ENCODE measurements at places on chromosomes 2 and 18. TPM values are rescaled to one million over a fixed set of nuclear protein-coding genes. Genes with fewer than 3 reads are reported as not detected.

- DNase-seq = no peak
Observed at GRCh38 chr2:43491065-43491639, 104.7 kb downstream of the THADA start.

DNA sequence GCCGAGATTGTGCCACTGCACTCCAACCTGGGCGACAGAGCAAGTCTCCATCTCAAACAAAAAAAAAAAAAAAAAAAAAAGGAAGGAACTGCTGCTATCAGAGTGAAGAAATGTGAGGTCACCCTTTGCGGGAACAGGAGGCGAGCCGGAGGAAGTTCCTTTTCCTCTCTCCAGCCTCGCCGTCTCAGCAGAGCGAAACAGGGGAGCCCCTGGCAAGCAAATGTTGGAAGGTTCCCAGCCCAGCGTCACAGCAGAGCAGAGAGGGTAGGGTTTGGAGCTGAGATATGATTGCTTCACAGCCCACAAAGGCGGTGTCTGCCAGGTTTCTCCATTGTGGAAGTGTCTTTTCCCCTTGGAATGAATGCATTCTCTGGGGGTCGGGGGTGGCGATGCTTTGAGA lies 28.5 kb downstream of the SLC20A1 start:
- no peak for DNase-seq

DNA sequence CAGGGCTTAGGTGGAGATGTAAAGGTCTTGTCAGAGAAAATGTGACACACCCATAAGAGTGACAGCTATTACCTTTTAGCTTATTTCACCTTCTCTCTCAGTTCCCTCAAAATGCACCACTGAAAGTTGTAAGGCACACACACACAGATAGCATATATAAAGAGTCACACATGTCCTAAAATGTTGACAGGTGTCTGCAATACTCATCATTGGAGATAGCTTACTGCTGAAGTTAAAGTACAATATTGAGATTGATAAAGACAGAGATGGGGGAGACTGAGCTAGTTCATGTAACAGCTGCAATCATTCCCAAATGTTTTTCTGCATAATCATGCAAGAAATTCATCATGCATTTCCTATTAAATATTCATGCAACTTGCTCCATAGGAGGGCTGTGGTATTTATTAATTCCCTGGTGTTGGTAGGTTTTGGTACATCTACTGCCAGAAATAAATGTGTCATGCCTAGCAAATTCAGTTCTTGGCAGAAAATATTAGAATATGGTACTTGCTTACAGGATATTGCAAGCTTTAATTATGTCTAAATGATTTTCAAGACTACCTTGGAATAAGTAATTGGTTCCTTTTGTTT lies 118.8 kb upstream of the RBMS1 start:
- DNase-seq = no peak

Gene RBKS
- total RNA-seq = 2.2 TPM

DNA sequence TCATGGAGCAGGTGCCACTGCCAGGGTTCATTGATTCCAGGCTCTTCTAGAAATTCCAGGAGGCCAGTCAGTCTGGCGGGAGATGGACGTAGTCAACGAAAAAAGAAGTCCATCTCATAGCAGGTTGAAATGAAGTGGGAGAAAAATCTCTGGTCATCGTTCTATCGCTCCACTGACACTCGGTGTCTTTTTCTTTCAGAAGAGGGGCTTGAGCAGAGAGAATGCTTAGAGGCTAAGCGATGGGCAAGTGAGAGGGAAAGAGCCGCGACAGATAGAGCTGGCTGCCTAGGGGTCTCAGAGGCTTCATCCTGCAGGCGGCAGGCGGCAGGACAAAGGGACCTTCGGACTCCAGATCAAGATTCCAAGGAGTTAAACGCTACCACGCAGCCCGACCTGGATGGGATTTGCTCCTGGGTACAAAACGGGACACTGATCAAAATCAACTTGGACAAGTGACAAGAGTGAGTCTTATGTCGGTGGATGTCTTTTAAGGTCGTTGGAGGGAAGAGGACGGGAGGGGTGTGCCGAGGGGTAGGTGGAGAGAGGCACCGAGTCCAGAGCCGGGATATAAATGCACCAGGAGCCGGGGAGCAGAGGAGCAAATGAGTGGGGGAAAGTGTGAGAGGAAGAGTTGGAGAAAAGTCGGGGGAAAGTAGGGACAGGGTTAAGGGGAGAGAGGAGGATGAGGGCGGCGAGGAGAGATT lies 677 bp upstream of the TMEM178A start:
- DNase-seq = no peak

Gene ADGRF3
- total RNA-seq = not detected

Gene GAREM2
- total RNA-seq = 12.4 TPM

- no peak for DNase-seq
Observed at GRCh38 chr2:54061272-54061671, 54.1 kb upstream of the ACYP2 start.

- no peak for DNase-seq
Observed at GRCh38 chr2:176162911-176163671, 6.0 kb downstream of the HOXD3 start.

Gene SGO2
- 34.0 TPM for total RNA-seq

DNA sequence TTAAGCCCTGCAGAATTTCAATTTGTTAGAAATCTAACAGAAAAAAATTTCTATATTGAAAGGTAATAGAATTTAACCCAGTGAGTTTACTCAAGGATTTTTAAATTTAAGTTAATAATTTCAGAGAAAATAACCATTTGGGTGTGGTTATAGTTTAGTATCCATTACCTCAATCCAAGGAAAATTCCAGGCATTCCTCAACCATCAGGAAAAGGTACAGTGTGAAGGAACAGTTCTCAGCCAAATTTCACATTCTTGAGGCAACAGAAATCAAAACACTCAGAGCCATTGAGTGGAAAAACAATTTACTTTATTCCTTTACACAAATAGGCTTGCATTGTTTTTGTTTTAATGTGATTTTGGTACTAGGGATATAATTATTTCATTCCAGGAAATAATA lies 45.6 kb downstream of the ONECUT2 start:
- no peak for DNase-seq

DNA sequence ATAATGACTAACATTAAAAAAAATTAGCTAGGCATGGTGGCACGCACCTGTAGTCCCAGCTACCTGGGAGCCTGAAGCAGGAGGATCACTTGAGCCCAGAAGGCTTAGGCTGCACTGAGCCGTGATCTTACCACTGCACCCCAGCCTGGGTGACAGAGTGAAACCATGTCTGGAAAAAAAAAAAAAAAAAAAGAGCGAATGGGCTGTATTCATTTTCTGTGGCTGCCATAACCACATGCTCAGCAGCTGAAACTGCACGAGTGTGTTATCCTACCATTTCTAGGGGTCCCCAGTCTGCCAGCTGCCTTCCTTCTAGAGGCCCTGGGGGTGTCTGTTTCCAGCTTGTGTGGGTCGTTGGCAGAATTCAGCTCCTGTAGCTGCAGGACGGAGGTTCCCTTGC lies 247.8 kb downstream of the EIPR1 start:
- DNase-seq = no peak

GRCh38 chr2:25341753-25342371 lies at the start of gene DNMT3A:
TSS of gene DNMT3A (minus strand) at chr2:25341925. CDS start at chr2:25313984, 27,941 bp downstream.
- DNase-seq = no peak

Gene FAM98A
- total RNA-seq = 39.2 TPM

- DNase-seq = no peak
Observed at GRCh38 chr2:26488463-26489212, 10.7 kb upstream of the OTOF start.

Gene IMP4
- 104 TPM for total RNA-seq

GRCh38 chr2:103875531-103875930 lies 978.4 kb upstream of the POU3F3 start:
- DNase-seq = no peak

DNA sequence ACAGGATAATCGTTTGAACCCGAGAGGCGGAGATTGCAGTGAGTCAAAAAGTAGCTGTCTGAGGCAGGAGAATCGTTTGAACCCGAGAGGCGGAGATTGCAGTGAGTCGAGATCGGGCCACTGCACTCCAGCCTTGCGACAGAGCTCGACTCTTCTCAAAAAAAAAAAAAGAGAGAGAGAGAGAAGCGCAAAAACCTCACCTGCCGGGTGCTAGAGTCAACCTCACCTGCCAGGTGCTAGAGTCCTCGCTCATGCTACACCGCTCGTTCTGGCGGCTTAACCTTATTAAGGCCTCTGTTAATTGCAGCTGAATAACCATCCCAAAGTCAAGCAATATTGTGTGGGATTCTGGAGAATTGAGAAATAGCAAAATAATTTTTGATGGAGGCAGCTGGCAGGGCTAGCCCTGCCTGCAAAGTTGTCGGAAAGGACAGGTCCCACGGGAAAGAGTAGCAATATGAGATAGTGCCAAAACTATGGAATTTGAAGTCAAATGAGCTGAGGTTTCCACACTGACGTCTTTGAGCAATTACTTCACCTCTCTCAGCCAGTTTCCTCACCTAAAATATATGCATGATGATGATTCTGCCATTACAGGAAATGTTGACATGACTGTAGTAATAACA lies 644 bp upstream of the DYM start:
- DNase-seq = no peak

Gene CIAO1
- 85.5 TPM for total RNA-seq

DNA sequence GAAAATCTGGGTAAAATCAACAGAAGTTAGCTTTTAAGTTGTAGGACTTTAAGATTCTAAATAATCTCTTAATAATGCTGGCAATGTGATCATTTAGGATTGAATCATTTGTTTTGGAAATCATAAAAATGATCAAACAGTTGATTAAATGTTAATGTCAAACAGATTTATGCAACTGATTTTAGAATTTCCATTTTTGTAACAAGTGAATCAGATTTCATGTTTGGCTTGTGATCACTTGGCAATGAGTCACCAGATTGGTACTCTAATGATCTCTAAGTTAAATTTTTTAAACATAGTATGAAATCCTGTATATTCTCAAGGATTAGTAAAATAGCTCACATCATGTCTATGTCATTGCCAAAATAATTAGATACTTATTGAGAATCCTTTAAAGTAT lies 50.1 kb upstream of the UNC80 start:
- no peak for DNase-seq

GRCh38 chr18:13653746-13654433 lies 72.5 kb downstream of the FAM210A start:
- no peak for DNase-seq

Gene RASGRP3
- 2.6 TPM for total RNA-seq

Gene GULP1
- 51.5 TPM for total RNA-seq

Gene IL1A
- not detected for total RNA-seq

- DNase-seq = no peak
Observed at GRCh38 chr2:201821080-201821479, 14.7 kb downstream of the CDK15 start.

DNA sequence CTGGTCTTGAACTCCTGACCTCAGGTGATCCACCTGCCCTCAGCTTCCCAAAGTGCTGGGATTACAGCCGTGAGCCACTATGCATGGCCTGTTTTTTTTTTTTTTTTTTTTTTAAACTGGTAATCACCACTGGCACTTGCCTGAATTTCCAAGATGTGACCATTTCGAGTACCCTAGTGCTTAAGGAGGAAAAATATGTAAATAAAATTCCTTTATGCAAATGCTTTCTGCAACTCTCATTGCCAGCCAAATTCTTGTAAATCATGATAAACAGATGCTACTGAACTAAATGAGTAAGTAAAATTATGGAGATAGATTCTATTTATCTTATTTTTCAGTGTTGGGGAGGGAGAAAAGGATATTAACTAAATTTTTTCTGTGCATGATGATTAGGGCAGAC lies 18.6 kb downstream of the CDCA7 start:
- DNase-seq = no peak

DNA sequence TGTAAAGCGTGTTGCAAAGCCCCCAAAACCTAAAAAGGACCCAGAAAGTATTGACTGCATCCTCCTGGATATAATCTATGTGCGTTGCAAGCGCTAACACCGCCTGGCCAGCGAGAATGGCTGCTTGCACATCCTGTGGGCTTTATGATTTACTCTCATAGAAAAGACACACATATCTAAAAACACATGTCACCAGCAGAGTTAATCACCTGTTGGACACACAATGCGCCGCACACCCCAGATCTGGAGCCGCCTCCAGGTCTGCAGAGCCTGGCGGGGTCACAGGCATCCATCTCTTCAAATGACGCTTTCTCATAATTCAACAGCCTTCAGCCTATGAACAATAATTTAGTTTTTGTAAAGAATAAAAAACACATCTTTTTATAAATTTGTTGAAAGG lies 186.5 kb downstream of the RTP5 start:
- no peak for DNase-seq

- no peak for DNase-seq
Observed at GRCh38 chr2:179251870-179252269, 12.8 kb downstream of the SESTD1 start.

DNA sequence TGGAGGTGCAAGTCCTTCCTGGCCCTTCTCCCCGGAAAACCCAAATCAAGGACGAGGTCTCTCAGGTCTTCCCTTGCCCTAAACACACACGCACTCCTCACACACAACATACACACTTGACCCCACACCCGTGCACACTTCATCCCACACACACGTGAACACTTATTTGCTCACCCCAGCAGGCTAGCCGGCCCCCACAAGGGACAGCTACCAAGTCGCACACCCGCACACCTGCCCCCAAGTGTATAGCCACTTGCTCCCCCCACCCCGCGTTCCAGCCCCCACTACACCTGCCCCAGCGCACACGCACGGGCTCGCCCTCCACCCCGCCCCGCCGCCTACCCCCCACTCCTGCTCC lies 359 bp downstream of the TGFBRAP1 start:
- DNase-seq = no peak

- DNase-seq = no peak
Observed at GRCh38 chr18:41462946-41463345, 492.1 kb upstream of the PIK3C3 start.

DNA sequence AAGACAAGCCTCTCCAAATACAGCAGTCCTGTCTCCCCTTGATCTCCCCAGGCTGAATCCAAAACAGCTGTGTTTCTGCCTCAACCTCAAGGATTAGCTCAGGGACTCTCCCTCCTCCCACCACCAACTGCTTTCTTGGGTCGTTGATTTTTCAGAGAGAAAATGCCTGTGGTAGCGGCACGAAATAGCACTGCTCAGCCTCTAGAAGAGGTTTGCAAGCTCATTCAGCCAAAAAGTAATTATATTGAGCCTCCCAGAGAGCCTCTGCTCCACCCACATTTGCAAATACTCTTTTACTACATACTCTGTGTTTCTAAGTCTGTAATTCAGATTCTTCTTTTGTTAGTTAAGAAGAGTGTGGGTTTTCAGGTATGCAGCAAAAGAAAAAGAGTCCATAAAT lies 396.4 kb upstream of the TNP1 start:
- DNase-seq = no peak

Gene MYO5B
- 0.31 TPM for total RNA-seq

DNA sequence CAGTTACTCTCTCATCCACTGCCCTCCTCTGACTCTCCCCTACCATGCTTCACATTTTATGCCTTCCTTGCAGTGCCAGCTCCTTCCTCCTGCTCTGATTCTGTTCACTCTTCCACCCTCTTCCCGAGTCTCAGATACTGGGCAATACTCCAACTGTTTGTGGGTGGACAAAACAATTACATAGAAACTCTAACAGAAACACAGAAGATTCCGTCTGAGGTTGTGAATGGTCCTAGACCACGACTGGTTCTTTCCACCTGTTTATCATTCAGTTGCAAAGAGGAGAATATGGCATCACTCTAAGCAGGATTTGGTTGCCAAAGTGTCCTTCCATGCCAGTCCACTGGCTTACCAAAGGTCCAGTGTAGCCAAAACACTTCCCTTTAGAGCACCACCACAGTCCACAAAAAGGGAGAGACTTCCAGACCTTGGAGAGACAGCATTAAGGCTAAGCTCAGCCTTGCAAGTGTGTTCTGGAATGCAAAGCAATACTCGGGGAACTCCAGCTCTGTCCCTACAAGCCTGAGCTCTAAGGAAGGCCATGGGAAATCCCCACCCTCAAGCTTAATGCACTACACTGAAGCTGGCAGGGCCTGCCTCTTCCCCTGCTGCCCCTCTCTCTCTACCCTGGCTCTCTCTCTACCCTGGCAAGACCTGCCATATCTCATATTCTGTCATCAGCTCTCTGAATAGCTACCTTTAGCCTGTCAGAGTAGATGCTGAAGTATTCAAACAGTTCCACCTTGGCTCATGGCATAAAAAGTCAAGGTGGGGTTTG lies 33.6 kb upstream of the RND3 start:
- no peak for DNase-seq
